ENCODE measurements at places on chromosomes 1 and 21. TPM values are rescaled to one million over a fixed set of nuclear protein-coding genes. Genes with fewer than 3 reads are reported as not detected.
A peak's percentile ranks its signal among the peaks of the same experiment; 100 is the strongest.

Gene GTF2B
- 44.3 TPM for total RNA-seq

- H3K27ac ChIP-seq = no peak overlapping the region
- H3K4me3 ChIP-seq = no peak overlapping the region
- peaks cover 4% of the 10 kb centered on the region for H3K27me3 ChIP-seq
- no peaks in the 10 kb centered on the region for H3K36me3 ChIP-seq
- peaks cover 2% of the 10 kb centered on the region for H3K4me1 ChIP-seq
- no peak for DNase-seq
These were observed 24.5 kb upstream of the COQ8A start for GRCh38 chr1:226915672-226915995.

DNA sequence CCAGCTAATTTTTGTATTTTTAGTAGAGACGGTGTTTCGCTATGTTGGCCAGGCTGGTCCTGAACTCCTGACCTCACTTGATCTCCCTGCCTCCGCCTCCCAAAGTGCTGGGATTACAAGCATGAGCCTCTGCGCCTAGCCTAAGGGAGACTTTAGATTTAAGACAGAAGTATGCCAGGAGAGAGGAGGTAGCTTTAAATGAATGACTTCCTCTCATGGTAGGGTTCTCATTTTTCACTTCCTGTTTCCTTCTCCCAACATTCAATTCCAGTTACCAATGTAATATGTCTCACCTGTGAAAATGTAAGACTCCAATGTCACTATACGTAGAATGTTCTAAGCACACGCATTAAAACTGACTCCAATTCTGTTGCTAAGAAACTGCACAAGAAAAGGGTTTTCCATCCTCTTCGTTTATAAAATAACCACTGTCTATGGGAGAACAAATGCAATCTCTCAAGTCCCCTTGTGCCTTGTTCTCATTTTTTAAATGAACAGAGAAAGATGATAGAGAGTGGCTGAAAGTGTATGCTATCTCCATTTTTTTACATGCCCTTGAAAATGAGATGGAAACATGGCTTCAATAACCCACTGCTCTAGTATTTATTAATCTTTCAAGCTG is 140.0 kb downstream of the SLC45A1 start:
- H3K27ac ChIP-seq = peak overlapping the region; percentile 7
- no peak for DNase-seq
- H3K36me3 ChIP-seq = peaks cover 15% of the 10 kb centered on the region
- no peaks in the 10 kb centered on the region for H3K27me3 ChIP-seq
- peaks cover 57% of the 10 kb centered on the region for H3K4me1 ChIP-seq

Gene AIRE
- not detected for total RNA-seq

- peaks cover 2% of the 10 kb centered on the region for H3K4me1 ChIP-seq
- no peaks in the 10 kb centered on the region for H3K36me3 ChIP-seq
- H3K4me3 ChIP-seq = no peak overlapping the region
- no peak overlapping the region for H3K27ac ChIP-seq
These were observed 52.4 kb upstream of the SLC2A1 start for GRCh38 chr1:43011020-43011419.

- H3K27me3 ChIP-seq = no peaks in the 10 kb centered on the region
- no peak overlapping the region for H3K4me3 ChIP-seq
- DNase-seq = no peak
These were observed 27.6 kb upstream of the NBL1 start for GRCh38 chr1:19616489-19616888.

Gene RIPPLY3
- total RNA-seq = not detected

GRCh38 chr1:6435129-6435528 is 10.6 kb downstream of the ESPN start:
- peaks cover 9% of the 10 kb centered on the region for H3K4me1 ChIP-seq
- H3K27me3 ChIP-seq = peaks cover 20% of the 10 kb centered on the region
- H3K4me3 ChIP-seq = no peak overlapping the region
- no peak for DNase-seq
- no peaks in the 10 kb centered on the region for H3K36me3 ChIP-seq

DNA sequence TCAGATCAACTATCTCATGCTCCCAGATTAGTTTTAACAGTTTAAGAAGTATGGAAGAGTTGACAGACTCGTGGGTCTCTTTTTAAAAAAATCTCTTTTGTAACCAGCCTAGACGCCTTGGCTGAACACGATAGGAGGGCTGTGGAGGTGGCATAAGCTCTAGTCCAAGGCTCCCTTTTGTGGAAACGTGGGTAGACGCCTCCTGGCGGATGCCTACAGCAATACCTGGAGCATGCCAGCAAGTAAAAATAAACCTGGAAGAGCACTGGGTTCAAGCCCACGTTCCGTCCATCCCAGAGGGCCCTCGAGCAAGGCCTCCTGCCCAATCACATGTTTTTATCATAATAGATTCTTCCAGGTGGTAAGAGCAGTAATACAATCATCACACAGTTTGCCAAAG is 87.9 kb downstream of the RGS7 start:
- H3K27me3 ChIP-seq = peaks cover 1% of the 10 kb centered on the region
- H3K4me1 ChIP-seq = no peaks in the 10 kb centered on the region
- no peak for DNase-seq
- no peak overlapping the region for H3K4me3 ChIP-seq
- H3K27ac ChIP-seq = no peak overlapping the region
- peaks cover 1% of the 10 kb centered on the region for H3K36me3 ChIP-seq

DNA sequence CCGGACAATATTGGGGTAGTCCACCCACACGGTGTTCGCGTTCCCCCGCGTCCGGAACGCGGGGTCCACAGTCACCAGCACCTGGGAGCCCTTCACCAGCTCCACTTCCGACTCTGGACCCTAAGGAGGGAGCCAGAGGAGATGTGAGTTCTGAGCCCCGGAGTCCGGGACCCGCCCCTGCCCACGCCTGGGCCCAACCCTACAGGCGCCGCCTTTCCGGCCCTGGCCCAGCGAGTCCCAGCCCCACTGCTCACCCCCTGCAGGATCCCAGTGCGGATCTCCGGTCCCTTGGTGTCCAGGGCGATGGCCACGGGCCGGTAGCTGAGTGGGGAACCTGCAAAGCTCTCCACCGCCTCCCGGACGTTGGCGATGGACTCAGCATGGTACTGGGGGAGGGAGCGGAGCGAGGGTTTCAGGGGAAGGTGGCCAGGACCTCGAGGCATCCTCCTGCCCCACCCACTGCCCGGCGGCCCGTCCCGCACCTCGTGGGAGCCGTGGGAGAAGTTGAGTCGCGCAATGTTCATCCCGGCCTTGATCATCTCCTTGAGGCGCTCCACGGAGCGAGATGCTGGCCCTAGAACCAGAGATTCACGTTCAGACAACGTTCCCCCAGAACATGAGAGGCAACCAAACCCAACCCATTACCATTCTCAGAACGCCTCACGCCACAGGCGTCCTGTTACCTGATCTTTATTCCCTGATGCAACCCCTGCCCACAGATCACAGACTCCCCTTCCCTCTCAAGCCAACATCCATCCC is 5.9 kb downstream of the PKLR start:
- H3K4me3 ChIP-seq = no peak overlapping the region
- no peaks in the 10 kb centered on the region for H3K36me3 ChIP-seq
- H3K27me3 ChIP-seq = peaks cover 23% of the 10 kb centered on the region
- DNase-seq = no peak
- peaks cover 11% of the 10 kb centered on the region for H3K4me1 ChIP-seq

Gene SON
- total RNA-seq = 493 TPM

Gene GBP6
- total RNA-seq = 0.19 TPM

Gene RHBG
- total RNA-seq = not detected

DNA sequence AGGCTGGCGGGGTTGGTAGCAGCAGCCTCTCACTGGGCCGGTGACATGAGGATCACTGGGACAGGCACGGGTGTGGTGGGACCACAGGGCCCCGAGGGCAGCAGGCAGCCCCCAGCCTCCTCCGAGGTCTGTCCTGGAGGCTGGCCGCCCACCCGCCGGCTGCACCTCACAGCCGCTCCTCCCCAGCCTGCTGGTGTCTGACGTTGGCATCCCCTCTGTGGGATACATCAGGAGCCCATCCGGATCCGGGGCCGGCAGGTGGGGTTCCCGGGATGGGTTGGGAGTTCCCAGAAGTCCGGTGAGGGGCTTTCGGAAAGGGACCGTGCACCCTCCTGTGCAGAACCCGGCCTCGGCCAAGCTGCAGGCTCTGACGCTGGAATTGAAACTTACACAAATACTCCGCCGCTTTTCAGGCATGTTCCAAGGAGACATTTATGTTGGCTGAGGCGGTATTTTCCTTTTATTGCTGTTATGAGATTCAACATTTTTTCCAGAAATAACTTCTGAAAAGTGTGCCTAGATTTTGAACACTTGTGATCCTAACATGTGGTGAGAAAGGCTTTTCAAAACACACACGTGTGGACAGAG is 142.1 kb upstream of the ARHGEF16 start:
- no peak for DNase-seq
- no peak overlapping the region for H3K27ac ChIP-seq
- no peaks in the 10 kb centered on the region for H3K36me3 ChIP-seq
- peaks cover 22% of the 10 kb centered on the region for H3K27me3 ChIP-seq
- H3K4me1 ChIP-seq = peaks cover 7% of the 10 kb centered on the region
- H3K4me3 ChIP-seq = no peak overlapping the region

Gene HES3
- total RNA-seq = not detected

Gene CYP4B1
- total RNA-seq = not detected

Gene ABCA4
- total RNA-seq = not detected

Gene MCOLN2
- total RNA-seq = 3.6 TPM

GRCh38 chr1:167747988-167748387 is 26.2 kb downstream of the MPZL1 start:
- H3K4me3 ChIP-seq = no peak overlapping the region
- H3K36me3 ChIP-seq = no peaks in the 10 kb centered on the region
- peaks cover 3% of the 10 kb centered on the region for H3K27me3 ChIP-seq
- peaks cover 17% of the 10 kb centered on the region for H3K4me1 ChIP-seq
- no peak for DNase-seq
- no peak overlapping the region for H3K27ac ChIP-seq

DNA sequence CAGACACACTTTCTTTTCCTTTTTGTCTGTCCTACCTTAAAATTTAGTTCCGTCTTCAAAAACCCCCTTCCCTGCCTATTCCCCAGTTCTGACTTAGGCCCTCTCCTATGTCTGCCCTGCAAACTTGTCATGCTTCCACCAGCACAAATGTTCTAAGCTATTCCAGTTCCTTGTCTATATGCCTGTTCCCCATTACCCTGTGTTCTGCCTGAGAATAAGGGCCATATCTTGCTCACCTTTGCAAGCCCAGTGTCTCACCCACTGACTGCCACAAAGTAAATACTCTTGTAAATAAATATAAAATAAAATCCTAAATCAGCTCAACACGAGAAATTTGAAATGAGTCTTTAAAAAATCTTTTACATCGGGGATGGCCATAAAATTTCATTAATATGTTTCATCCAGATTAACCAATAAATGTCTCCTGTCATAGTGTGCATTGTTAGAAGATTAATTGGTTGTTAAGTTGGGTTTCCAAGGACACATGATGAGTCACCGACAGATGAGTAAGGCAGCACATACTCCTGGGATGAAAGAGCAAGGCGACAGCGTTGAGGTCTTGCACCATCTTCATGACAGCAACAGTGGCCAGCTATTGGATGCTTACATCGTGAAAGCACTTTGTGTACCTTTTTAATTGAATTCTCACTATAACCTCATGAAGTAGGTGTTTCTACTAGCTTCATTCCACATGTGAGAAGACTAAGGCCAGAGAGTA is 92.6 kb upstream of the NGF start:
- DNase-seq = no peak
- no peak overlapping the region for H3K27ac ChIP-seq
- no peaks in the 10 kb centered on the region for H3K4me1 ChIP-seq
- peaks cover 2% of the 10 kb centered on the region for H3K27me3 ChIP-seq

Gene TTLL7
- total RNA-seq = not detected

Gene GRHL3
- not detected for total RNA-seq

Gene TSPEAR
- not detected for total RNA-seq

DNA sequence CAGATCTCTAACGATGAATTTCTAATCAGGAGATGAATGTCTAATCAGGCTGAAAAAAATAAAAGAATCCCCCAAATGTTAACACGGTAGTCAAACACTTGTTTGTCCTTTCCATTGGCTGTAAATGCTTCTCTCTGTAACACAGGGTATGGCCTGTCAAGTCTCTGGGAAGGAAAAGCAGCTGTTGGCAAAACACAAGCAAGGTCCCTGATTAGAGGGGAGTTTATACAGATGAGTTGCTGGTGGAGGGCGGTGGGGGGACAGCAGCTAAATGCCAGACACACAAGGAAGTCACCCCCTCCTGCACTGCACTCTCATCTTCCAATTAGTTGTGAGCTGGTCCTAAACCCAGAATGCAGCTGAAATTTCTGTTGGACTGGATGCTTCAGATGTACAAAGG is 51.0 kb downstream of the PGBD5 start:
- peaks cover 10% of the 10 kb centered on the region for H3K36me3 ChIP-seq
- no peaks in the 10 kb centered on the region for H3K4me1 ChIP-seq
- H3K4me3 ChIP-seq = no peak overlapping the region
- no peak for DNase-seq
- peaks cover 3% of the 10 kb centered on the region for H3K27me3 ChIP-seq

DNA sequence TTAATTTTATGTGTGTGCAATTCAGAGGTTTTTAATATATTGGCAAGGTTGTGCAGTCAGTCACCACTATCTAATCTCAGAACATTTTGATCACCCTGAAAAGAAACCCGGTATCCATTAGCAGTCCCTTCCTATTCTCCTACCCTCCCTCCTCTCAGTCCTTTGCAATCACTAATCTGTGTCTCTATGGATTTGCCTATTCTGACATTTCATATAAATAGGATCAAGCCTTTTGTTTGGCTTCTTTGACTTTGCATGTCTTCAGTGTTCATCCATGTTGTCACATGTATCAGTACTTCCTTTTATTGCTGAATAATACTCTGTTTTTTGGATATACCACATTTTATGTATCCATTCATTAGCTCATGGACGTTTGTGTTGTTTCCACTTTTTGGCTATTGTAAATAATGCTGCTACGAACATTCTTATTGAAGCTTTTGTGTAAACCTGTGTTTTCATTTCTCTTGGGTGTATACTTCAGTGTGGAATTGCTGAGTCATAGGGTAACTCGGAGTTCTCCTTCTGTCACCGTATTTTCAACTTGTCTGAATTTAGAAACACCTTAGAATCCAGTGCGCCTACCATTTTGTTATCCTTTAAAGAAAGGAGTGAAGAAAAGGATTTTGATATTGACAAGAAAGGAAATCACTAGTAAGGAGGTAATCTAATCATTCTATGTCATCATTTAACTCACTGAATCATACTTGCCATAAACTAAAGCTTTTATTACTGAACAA is 3.4 kb downstream of the CEP85 start:
- DNase-seq = no peak
- H3K4me1 ChIP-seq = peaks cover 20% of the 10 kb centered on the region
- no peak overlapping the region for H3K27ac ChIP-seq

- H3K27me3 ChIP-seq = no peaks in the 10 kb centered on the region
- peak overlapping the region; percentile 24 for H3K27ac ChIP-seq
- H3K36me3 ChIP-seq = no peaks in the 10 kb centered on the region
- H3K4me1 ChIP-seq = peaks cover 86% of the 10 kb centered on the region
- no peak overlapping the region for H3K4me3 ChIP-seq
- DNase-seq = no peak
These were observed 100.2 kb downstream of the SSBP3 start for GRCh38 chr1:54305906-54306514.

Gene PCAT6
- not detected for total RNA-seq

Gene TMEM201
- total RNA-seq = 9.2 TPM

GRCh38 chr1:30274173-30274970 is 449.0 kb downstream of the MATN1 start:
- H3K4me1 ChIP-seq = no peaks in the 10 kb centered on the region
- H3K27me3 ChIP-seq = peaks cover 31% of the 10 kb centered on the region
- no peak for DNase-seq
- no peak overlapping the region for H3K4me3 ChIP-seq
